ENCODE measurements at places on chromosomes 12 and 14.

DNA sequence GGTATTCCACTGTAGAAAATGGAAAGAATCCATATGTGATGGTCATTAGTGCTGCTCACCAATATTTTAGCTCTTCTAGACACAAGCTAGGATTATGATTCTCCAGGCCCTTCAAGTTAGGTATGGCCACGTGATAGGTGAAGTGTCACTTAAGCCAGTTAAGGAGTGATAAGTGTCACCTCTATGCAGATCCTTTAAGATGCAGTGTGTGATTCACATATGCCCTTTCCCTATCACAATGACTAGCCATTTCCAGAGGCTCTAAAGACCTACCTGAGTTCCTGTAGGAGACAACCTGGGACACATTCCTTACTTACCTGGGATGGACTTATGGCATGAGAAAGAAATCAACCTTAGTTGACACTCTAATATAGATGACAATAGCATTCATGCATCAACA lies 343.2 kb downstream of the NELL2 start:
- no peak overlapping the region for H3K4me3 ChIP-seq
- H3K4me1 ChIP-seq: no peaks in the 10 kb centered on the region
- H3K36me3 ChIP-seq: no peaks in the 10 kb centered on the region
- no peaks in the 10 kb centered on the region for H3K27me3 ChIP-seq

- peak within 1 kb of the TSS; percentile 55 for H3K4me3 ChIP-seq
- peak within 1 kb of the TSS; percentile 90 for H3K27ac ChIP-seq
- H3K27me3 ChIP-seq: no peaks in the 10 kb centered on the region
Observed at GRCh38 chr14:102776761-102777710, at the start of gene TRAF3. Gene TRAF3, plus strand, starts transcription at chr14:102777449. Its CDS starts 92,753 bp downstream, at chr14:102870202.

GRCh38 chr14:56199095-56199981 lies 81.1 kb downstream of the PELI2 start:
- H3K36me3 ChIP-seq: no peaks in the 10 kb centered on the region
- no peak overlapping the region for H3K27ac ChIP-seq
- H3K4me1 ChIP-seq: peaks cover 15% of the 10 kb centered on the region
- H3K4me3 ChIP-seq: no peak overlapping the region

GRCh38 chr12:2902272-2902880 lies 11.7 kb downstream of the TULP3 start:
- no peak for DNase-seq
- H3K27me3 ChIP-seq: no peaks in the 10 kb centered on the region
- no peak overlapping the region for H3K27ac ChIP-seq
- no peak overlapping the region for H3K4me3 ChIP-seq

All from CD4-positive, alpha-beta memory T cell (primary cell).